ENCODE measurements at places on chromosomes 2 and 18.

- DNase-seq, result no peak
Observed at GRCh38 chr18:59813942-59814341, 85.9 kb upstream of the PMAIP1 start.

GRCh38 chr2:36409935-36410334 lies 54.4 kb downstream of the CRIM1 start:
- DNase-seq, result no peak

- DNase-seq, result no peak
Observed at GRCh38 chr2:240432820-240433801, 2.4 kb upstream of the GPC1 start.

- DNase-seq, result no peak
Observed at GRCh38 chr2:28507796-28508764, 12.2 kb downstream of the PLB1 start.

DNA sequence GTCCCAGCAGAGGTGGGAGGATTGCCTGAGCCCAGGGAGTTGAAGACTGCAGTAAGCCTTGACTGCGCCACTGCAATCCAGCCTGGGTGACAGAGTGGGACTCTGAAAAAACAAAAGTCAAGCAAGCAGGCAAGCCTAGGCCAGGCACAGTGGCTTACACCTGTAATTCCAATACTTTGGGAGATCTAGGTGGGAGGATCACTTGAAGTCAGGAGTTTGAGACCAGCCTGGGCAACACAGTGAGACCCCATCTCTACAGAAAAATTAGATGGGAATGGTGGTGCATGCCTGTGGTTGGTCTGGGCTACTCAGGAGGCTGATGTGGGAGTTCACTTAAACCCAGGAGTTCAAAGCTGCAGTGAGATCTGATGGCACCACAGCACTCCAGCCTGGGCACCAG lies 28.6 kb downstream of the STARD7 start:
- no peak for DNase-seq

DNA sequence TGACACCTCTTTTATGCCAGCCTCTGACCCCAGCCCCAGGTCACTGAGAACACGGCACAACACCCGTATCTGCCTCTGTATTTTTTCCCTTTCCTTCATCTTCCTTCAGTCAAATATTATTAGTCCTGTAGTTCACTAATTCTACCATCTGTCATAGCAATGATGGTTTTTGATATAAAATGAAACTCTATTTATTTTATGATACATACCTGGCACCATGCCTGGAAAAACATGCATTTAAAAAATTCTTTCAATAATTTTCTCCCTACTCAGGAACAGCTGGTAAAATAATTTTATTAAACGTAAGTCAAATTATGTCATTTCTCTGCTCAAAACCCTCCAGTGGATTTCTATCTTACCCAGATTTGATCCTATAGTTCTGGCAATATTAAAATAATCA lies 224.7 kb downstream of the CDH7 start:
- DNase-seq, result peak; percentile 6

DNA sequence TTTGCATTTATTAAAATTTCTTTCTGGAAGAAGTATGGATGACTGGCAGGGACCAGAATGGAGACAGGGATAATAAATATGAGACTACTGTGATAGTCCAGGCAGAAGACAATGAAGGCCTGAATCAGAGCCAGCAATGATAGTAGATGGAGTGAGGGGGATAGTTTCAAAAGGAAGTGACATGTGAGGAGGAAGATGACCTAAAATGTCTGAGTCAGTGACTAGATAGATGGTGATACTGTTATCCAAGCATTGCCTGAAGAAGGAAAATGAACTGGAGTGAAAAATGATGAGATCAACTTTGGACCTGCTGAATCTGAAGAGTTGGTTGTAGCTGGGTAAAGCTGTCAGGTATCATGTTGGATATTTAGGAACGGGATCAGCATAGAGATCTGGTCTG lies 158.3 kb upstream of the KLF7 start:
- no peak for DNase-seq

GRCh38 chr18:55779691-55780585 lies 191.9 kb upstream of the TCF4 start:
- DNase-seq, result no peak

DNA sequence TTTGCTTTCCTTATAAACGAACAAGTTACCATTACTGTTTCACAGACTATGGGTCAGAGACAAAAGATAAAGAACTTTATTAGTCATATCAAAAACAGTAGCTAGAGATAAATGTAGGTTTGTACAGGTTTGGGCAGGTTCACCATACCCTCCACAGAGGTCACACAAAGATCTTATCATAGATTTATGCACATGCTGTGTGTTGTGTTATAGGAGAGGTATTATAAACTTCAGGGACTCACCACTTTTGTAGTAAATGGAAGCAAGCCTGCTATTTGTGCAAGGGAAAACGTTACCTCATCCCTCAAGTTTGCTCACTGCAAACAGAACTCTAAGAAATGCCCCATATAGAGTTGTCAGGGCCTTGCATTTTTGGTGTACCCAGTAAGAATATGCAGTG lies 584.5 kb upstream of the LRRTM1 start:
- no peak for DNase-seq

DNA sequence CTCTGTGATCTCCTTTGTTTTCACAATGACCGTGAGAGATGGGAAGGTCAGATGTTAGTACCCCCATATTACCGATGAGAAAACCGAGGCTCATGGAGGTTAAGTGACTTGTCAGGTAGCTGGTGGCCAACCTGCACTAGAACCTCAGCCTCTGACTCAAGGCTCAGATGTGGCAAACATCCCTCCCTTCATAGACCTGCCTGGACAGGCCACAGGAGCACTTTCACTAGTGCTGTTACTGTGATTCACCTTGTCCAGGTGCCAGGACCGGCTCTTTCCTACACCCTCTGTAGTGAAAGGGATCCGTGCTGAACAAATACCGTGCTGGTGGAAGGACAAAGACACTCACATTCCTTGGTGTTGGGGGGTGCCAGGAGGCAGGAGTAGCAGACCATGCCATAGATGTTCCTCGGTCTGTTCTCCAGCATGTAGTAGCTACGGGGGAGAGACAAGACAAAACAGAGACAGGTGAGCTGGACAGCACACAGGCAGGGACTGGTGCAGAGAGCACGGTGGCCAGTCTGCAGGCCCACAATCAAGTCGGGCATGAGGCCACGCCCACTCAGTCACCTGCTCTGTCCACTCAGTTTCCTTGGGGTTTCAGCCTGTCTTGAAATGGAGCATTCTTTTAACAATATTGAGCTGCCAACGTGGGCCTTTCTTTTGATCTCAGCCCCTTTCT lies 65.9 kb downstream of the EDAR start:
- DNase-seq, result no peak

- peak; percentile 31 for DNase-seq
Observed at GRCh38 chr2:188345020-188345419, 53.3 kb downstream of the GULP1 start.

GRCh38 chr2:195279840-195280427 lies 377.1 kb upstream of the SLC39A10 start:
- peak; percentile 1 for DNase-seq

GRCh38 chr18:63859781-63860475 lies 27.6 kb upstream of the SERPINB2 start:
- DNase-seq, result no peak

GRCh38 chr18:50125456-50125855 lies 69.5 kb downstream of the MYO5B start:
- DNase-seq, result no peak

- no peak for DNase-seq
Observed at GRCh38 chr2:207970147-207970825, 55.0 kb downstream of the PLEKHM3 start.

- DNase-seq, result peak; percentile 46
Observed at GRCh38 chr18:55790296-55790695, 202.3 kb upstream of the TCF4 start.

GRCh38 chr2:73839653-73840411 lies 11.1 kb downstream of the STAMBP start:
- DNase-seq, result peak; percentile 30

DNA sequence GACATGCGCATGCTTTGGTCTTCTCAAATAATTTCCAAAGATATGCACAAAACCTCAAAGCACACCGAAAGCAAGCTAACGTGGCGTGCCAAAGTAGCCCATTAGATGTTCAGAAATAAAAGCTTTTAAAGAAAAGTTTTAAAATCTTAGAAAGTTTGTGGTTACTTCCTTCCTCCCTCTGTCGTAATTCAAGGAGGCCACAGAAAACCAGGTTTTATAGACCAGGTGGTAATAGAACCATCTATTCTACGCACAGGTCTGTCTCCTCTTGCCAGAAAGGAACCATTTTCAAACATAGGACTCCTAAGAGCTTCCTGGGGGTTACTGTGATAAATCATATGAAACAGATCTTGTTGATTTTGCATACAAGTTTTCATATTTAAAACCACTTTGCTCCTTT lies 487.2 kb downstream of the ARHGAP15 start:
- DNase-seq, result no peak

DNA sequence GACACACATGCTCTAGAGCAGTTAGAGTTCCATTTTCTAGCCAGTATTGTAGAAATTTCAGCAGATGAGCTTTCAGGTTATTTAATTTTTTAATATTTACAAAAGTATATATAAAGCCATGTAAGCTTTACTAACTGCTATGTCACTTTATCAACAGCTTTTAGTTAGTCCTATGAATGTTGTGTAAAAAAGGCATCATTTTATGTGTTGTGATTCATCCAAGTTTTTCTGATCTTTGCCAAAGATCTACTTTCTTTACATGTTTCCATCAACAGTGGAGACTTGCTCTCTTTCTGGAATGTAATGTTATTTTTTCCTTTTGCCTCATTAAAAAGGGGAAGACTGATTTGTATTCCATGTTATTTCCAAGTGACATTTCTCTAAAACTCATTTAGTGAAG lies 125.2 kb upstream of the TFPI start:
- no peak for DNase-seq

DNA sequence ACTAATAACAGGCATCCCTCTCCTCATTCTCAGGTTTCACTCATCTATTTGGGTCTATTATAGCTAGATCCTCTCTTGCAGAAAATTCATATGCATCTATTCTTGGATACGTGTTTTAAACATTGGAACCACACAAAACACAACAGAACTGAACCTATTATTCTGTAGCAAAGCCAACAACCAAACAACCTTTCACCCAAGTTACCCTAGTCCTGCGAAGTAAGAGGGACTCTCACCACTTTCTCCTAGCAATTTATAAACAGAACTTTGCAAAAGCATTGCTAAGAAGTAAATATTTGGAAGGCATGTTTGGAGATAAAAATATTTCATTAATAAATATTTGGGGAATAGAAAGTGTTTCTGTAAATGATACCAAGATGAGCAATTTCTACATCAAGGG lies 20.4 kb upstream of the SH3BP4 start:
- DNase-seq, result no peak

GRCh38 chr18:9029131-9029530 lies 73.4 kb upstream of the NDUFV2 start:
- DNase-seq, result peak; percentile 70

DNA sequence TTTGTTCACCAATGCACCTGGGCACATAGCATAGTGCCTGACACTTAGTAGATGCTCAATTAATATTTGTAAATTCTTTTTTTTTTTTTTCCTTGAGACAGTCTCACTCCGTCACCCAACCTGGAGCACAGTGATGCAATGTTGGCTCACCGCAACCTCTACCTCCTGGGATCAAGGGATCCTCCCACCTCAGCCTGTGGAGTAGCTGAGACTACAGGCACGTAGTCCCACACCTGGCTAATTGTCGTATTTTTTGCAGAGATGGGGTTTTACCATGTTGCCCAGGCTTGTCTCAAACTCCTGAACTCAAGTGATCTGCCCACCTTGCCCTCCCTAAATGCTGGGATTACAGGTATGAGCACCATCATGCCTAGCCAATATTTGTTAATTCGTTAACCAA lies 23.2 kb upstream of the LPIN2 start:
- no peak for DNase-seq

DNA sequence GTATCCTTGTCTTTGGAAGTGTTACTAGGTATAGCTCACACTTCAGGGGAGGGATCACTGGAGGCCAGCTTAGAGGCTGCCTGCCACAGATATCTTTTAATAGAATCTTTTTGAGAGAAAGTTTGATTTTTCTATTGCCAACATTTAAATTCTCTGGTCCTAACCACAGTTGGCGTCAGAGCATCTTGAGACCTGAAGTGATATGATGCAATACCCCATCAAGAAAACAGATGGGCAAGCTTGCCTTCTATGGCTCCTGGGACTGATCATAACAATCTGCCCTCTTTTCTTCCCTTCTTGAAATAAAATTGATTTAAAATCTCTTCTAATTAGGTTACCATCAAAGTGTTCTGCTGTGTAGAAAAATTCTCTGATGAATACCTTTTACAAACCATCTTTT lies 105.5 kb upstream of the ACKR3 start:
- peak; percentile 4 for DNase-seq

DNA sequence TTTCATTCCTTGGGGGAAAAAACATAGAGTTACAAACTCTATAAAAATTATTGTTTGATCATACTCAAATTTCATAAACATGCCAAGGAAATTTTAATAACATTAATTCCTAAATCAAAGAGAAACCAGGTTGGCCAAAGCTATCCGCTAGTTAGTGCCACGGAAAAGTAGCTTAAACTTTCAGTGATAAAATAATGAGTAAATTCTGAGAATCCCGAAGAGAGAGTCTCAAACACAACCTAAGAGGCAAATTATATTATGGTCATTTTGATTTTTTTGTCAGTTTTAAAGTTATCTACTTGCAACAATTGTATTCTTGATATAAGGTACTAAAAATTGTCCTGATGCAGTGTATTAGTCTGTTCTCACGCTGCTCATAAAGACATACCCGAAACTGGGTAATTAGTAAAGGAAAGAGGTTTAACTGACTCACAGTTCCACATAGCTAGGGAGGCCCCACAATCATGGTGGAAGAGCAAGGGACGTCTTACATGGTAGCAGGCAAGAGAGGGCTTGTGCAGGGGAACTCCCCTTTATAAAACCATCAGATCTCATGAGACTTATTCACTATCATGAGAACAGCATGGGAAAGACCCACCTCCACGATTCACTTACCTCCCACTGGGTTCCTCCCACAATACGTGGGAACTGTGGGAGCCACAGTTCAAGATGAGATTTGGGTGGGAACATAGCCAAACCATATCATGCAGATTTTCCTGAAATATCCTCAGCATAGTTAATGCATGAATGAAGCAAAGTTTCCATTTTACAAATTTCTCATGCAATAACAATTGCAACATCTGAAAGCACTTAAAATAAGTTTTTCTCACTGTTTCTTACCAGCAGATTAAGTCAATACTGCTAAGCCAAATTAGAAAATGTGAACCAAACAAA lies 205.9 kb upstream of the STK17B start:
- no peak for DNase-seq

- DNase-seq, result no peak
Observed at GRCh38 chr18:78935406-78935805, 44.2 kb upstream of the SALL3 start.

- no peak for DNase-seq
Observed at GRCh38 chr18:54327818-54328217, 29.8 kb downstream of the STARD6 start.

DNA sequence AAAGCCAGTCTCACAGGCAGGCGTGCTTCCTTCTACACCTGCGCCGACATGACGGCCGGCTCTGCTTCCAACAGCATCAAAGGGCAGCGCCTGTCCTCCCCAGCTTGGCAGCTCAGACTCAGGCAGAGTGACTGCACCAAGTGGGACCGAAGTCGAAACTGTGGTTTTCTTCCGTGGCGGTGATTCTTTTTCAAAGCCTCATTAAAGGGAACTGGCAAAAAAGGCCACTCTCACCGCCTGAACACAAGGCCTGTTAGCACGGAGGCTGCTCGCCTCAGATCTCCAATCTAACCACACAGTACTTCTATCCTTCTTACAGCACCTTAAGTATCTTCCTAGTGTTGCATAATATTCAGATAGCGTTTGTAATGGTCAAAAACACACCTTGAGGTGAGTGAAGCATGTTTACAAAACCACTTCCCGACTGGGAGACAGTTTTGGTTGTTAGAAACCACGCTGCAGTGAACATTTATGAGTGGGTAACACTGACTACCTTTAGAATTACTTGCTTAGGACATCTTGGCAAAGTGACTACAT lies 236.4 kb downstream of the HDAC4 start:
- DNase-seq, result peak; percentile 0
